ENCODE measurements at places on chromosomes 6 and 20. TPM values are rescaled to one million over a fixed set of nuclear protein-coding genes. Genes with fewer than 3 reads are reported as not detected.
A peak's percentile ranks its signal among the peaks of the same experiment; 100 is the strongest.

GRCh38 chr6:44430326-44430725 is 42.8 kb downstream of the CDC5L start:
- no peak overlapping the region for H3K27ac ChIP-seq
- H3K27me3 ChIP-seq: no peaks in the 10 kb centered on the region
- DNase-seq: no peak
- no peak overlapping the region for H3K4me3 ChIP-seq
- H3K36me3 ChIP-seq: no peaks in the 10 kb centered on the region

- no peaks in the 10 kb centered on the region for H3K27me3 ChIP-seq
- H3K4me1 ChIP-seq: no peaks in the 10 kb centered on the region
- DNase-seq: no peak
- H3K4me3 ChIP-seq: no peak overlapping the region
- no peak overlapping the region for H3K27ac ChIP-seq
Measured at GRCh38 chr6:152609125-152609670, 28.0 kb downstream of the SYNE1 start.

DNA sequence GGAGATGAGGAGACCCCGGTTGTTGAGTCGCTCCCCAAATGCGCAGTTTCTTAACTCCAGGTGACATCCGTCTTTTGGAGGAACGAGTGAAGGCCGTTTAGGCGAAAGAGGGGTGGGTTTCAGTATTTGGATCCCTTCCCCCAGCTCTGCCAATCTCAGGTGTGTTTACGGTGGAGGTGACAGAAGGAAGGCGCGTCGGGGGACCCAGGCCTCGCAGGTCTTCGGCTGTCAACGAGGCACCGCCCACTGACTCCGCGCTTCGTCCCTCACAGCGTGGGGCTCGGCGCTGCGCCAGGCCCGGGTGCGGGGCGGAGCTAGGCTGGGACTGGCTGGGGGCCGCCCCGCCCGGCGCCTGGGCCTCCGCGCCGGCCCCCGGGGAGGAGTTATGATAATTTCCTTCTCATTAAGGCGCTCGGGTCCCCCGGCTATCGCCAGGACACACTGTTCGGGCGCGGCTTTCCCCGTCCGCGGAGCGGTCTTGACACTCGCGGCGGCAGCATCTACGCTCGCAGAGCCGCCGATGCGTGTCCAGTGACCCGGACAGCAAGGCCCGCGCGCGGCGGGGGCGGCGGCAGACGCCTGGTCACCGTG is at the start of gene TFAP2C:
TSS of gene TFAP2C (plus strand) at position 434 of the 591 bp plus-strand sequence. CDS start 239 bp downstream, outside the sequence.
- no peaks in the 10 kb centered on the region for H3K36me3 ChIP-seq
- no peak within 1 kb of the TSS for H3K4me3 ChIP-seq
- no peak for DNase-seq
- H3K4me1 ChIP-seq: no peaks in the 10 kb centered on the region
- H3K27me3 ChIP-seq: peaks cover 75% of the 10 kb centered on the region

- no peaks in the 10 kb centered on the region for H3K4me1 ChIP-seq
- H3K36me3 ChIP-seq: peaks cover 48% of the 10 kb centered on the region
- DNase-seq: no peak
Measured at GRCh38 chr6:13294499-13295069, 33.8 kb downstream of the TBC1D7 start.

Gene TSBP1
- not detected for total RNA-seq

Gene WASF1
- 0.23 TPM for total RNA-seq

DNA sequence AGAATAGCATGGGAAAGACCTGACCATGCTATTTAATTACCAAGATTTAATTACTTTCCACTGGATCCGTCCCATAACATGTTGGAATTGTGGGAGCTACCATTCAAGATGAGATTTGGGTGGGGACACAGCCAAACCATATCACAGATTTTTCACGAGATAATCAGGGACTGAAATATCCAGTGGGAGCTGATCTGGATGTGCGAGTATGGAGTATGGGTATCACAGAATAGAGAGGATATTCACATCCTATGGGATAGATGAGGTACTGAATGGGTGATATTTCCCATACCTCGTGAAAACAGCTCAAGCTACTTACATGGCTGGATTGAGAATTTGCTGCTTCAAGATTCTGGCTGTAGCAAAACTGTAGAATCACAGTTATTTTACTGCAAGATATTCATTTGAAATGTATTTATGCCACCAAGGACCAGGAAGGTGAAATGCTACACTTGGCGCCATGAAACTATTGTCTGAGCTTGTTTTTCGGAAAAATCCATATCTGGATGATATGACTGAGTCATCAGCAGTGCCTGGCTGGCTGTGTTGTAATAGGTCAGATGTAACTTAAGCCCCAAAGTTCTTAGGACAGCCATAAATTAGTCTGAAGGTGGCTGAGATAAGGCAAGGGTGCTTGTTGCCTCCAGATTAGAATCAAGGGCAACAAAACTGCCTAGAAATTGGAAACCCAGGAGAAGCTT is 29.8 kb downstream of the KCNS1 start:
- no peaks in the 10 kb centered on the region for H3K27me3 ChIP-seq
- H3K4me1 ChIP-seq: no peaks in the 10 kb centered on the region
- no peak for DNase-seq

Gene C6orf132
- not detected for total RNA-seq

GRCh38 chr6:51675020-51675921 is 412.1 kb downstream of the PKHD1 start:
- no peak overlapping the region for H3K27ac ChIP-seq
- no peaks in the 10 kb centered on the region for H3K36me3 ChIP-seq
- H3K4me1 ChIP-seq: no peaks in the 10 kb centered on the region
- no peaks in the 10 kb centered on the region for H3K27me3 ChIP-seq
- DNase-seq: no peak

DNA sequence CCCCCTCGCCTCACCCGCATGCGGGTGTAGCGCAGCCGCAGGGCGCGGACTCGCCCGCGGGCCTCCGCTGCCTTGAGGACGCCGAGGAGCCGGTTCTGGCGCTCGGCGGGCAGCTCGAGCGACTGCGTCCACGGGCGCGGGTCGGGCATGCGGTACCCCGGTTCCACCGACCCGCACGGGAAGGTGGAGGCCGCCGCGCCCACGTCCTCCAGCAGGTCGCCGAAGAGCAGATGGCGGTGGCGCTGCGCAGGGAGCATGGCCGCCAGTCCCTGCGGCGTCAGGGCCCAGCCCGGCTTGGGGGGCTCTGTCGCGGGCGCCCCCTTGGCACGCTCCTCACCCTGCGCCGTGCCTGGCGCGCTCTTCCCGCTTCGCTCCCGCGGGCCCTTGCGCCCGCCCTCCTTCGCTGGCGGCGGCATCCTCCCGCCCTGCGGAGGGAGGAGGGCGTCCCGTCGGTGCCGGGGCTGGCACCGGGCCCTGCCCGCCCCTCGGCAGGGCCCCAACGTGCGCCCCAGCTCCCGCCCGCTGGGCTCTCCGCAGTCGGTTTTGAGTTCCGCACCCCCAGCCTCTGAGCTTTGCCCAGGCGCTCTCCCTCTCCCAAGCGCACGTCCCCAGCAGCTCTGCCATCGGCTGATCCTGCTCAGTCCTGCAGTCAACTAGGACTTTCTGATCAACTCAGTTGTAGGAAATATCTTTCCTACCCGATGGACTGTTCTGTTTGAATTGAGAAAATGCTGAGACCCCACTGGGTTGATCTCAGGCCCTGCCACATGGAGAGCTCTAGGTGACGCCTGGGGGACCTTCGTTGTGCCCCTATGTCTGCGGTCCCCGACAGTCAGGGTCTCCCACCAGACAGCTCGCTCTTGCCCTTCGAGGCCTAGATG is at the start of gene LKAAEAR1:
TSS of gene LKAAEAR1 (minus strand) at position 595 of the 881 bp plus-strand sequence. CDS start at position 416, 179 bp downstream.
- no peak within 1 kb of the TSS for H3K27ac ChIP-seq
- DNase-seq: no peak
- peaks cover 46% of the 10 kb centered on the region for H3K4me1 ChIP-seq
- peak within 1 kb of the TSS; percentile 71 for H3K4me3 ChIP-seq

Gene NRSN1
- total RNA-seq: not detected

Gene FAM209B
- 2.3 TPM for total RNA-seq

GRCh38 chr6:42105156-42105648 is 37.2 kb downstream of the C6orf132 start:
- H3K36me3 ChIP-seq: no peaks in the 10 kb centered on the region
- H3K27ac ChIP-seq: no peak overlapping the region
- no peaks in the 10 kb centered on the region for H3K27me3 ChIP-seq
- H3K4me1 ChIP-seq: peaks cover 17% of the 10 kb centered on the region

DNA sequence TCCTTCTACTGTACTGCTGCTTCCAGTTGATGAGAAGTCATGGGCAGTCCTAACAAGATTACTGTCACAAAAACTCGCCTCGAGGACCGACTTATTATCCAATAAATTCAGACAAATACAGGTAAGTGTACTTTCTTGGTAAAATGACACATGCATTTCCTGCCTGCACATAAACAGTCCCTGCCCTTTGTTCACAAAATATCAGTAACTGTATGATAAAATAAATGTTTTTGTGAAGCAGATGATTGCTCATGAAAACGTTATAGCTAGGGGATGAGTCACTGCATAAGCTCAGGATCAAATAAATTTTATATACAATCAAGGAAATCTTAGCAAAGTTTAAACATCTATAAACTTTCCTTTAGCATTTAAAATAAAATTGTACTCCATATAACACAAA is 164.5 kb upstream of the RIPOR2 start:
- no peak overlapping the region for H3K4me3 ChIP-seq
- no peak overlapping the region for H3K27ac ChIP-seq
- no peaks in the 10 kb centered on the region for H3K4me1 ChIP-seq

GRCh38 chr6:56043076-56043475 is 167.7 kb upstream of the BMP5 start:
- H3K36me3 ChIP-seq: no peaks in the 10 kb centered on the region
- H3K4me3 ChIP-seq: no peak overlapping the region
- no peaks in the 10 kb centered on the region for H3K4me1 ChIP-seq
- no peaks in the 10 kb centered on the region for H3K27me3 ChIP-seq
- H3K27ac ChIP-seq: no peak overlapping the region
- no peak for DNase-seq

Gene AIF1
- 18.1 TPM for total RNA-seq

DNA sequence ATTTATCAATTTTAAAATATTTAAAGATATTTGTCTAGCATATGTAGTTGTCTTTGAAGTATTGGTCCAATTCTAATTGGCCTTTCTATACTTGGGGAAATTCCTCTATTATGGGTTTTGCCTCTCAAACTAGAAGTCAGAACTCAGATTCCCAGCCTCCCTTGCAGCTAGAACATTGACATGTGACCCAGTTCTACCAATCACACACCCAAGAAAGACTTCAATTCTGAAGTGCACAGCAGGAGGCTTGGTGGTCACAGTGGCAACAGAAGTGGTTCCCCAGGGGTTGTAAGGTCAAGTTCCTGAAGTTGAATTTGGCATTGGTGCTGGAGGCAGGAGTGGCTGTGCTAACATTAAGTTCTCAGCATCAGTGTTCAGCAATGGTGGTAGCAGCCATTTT is 14.8 kb upstream of the FKBP5 start:
- DNase-seq: no peak
- no peaks in the 10 kb centered on the region for H3K36me3 ChIP-seq
- H3K27ac ChIP-seq: no peak overlapping the region
- H3K4me1 ChIP-seq: no peaks in the 10 kb centered on the region

Gene PGC
- total RNA-seq: 0.86 TPM

Gene TULP4
- total RNA-seq: 67.5 TPM

DNA sequence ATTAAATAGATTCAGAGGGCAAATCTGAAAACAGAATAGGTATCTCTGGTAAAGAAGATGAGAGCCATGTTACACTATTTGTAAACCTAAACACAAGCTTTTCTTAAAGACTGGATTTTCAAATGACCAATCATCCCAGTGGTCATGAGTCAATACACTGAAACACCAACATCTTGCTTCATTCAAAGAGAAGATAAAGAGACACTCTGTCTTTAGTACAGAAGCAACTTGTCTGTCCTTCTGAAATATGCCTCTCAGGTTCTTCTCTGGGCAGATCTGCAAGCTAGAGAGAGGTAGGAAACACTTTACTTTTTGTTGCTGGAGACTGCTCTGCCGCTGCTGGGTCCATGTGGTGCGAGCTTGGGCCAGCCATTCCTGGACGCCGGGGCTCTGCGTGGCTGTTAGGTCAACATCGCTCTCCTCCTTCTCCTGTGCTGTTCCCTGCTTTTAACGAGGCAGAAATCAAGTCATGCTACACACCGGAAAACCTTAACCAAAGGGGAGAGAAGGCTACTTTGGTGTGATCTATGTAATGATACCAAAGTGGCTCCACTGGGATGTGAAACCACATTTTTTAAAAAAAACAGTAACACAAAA is 368.2 kb downstream of the SYNE1 start:
- no peaks in the 10 kb centered on the region for H3K4me1 ChIP-seq
- no peaks in the 10 kb centered on the region for H3K36me3 ChIP-seq
- no peak overlapping the region for H3K27ac ChIP-seq
- H3K27me3 ChIP-seq: no peaks in the 10 kb centered on the region
- H3K4me3 ChIP-seq: no peak overlapping the region
